ENCODE measurements at places on chromosomes 1 and 21. TPM values are rescaled to one million over a fixed set of nuclear protein-coding genes. Genes with fewer than 3 reads are reported as not detected.

GRCh38 chr21:44708866-44709425 lies 2.4 kb downstream of the TSPEAR start:
- DNase-seq = no peak

GRCh38 chr1:216883518-216883917 lies 160.3 kb upstream of the ESRRG start:
- DNase-seq = no peak

The FMO4 gene
- 8.5 TPM for total RNA-seq

GRCh38 chr1:175563236-175563895 lies 180.0 kb downstream of the TNR start:
- DNase-seq = no peak

GRCh38 chr1:9249534-9250410 lies 15.2 kb downstream of the H6PD start:
- peak; percentile 97 for DNase-seq

DNA sequence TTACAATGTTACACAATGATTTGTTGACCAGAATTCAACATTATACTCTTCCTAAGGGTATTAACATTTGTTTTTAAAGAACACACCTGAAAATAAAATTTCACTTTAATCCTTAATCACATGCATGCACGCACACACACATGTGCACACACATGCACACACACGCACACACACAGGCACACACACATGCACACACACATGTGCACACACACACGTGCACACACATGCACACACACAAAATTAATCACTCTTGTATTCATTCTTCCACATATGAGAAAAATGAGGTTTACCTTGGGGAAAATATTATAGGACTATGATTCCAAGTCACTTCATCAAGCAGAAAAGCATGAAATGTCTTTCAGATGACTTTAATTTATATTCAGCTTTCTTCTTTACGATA lies 331.8 kb upstream of the PLD5 start:
- no peak for DNase-seq

DNA sequence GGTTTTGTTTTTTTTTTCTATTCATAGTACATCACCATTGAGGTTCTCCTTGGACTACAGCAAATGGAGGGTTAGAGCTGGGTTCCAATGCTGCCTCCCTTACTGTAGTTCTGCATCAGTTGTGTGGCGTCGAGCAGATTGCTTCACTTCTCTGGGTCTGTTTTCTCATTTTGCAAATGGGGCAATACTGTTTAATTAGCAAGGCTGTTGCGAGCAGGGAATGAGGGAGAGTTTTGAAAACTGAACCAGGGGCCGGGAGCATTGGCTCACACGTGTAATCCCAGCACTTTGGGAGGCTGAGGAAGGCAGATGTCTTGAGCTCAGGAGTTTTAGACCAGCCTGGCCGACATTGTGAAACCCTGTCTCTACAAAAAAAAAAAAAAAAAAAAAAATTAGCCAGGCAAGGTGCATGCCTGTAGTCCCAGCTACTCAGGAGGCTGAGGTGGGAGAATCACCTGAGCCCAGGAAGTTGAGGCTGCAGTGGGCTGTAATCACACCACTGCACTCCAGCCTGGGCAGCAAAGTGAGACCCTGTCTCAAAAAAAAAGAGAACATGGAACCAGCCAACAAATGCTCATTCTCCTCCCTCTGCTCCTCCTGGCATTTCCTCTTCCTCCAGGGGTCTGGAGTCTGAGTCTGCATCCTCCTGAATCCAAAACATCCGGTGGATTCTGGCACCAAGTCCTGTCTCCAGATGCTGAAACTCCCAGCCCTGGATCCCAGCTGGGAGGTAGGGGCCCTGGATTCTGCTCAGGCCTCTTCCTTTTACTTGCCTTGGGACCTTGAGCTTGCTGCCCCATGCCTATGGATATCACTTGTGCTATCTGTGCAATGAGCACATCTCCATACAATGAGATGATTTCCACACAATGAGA lies 3.7 kb upstream of the PLOD1 start:
- peak; percentile 75 for DNase-seq

The NR1I3 gene
- not detected for total RNA-seq

The FCGR3B gene
- total RNA-seq = not detected

GRCh38 chr1:21318714-21319159 lies 28.5 kb upstream of the ECE1 start:
- peak; percentile 77 for DNase-seq

DNA sequence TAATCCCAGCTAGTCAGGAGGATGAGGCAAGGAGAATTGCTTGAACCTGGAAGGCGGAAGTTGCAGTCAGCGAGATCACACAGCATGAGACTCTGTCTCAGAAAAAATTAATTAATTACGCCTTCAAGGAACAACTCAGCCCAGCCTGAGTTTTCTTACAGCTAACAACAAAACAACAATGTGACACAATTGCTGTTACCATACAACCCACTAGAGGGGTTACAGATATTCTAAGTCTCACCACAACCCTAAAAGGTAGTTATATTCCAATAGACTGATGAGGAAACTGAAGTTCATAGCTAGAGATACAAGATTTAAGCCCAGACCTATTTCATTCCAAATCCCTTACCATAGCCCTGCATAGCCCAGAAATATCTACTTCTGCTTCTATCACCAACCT lies 2.9 kb upstream of the LRRC8C start:
- peak; percentile 78 for DNase-seq

- DNase-seq = no peak
These were observed 137.8 kb upstream of the DPYD start for GRCh38 chr1:98058676-98059075.

DNA sequence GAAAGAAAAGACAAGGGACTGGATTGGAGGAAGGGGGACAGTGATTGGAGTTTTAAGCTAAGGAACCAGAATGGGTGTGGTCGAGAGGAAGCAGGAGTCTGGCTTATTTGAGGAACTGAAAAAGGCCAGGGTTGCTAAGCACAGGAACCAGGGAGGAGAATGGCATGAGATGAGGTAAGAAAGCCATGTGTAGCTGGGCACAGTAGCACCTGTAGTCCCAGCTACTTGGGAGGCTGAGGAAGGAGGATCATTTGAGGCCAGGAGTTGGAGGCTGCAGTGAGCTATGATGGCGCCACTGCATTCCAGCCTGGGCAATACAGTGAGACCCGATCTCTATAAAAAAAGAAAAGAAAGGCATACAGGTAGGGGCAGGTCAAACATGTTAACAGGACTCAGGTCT lies 8.1 kb upstream of the KHDRBS1 start:
- DNase-seq = no peak

DNA sequence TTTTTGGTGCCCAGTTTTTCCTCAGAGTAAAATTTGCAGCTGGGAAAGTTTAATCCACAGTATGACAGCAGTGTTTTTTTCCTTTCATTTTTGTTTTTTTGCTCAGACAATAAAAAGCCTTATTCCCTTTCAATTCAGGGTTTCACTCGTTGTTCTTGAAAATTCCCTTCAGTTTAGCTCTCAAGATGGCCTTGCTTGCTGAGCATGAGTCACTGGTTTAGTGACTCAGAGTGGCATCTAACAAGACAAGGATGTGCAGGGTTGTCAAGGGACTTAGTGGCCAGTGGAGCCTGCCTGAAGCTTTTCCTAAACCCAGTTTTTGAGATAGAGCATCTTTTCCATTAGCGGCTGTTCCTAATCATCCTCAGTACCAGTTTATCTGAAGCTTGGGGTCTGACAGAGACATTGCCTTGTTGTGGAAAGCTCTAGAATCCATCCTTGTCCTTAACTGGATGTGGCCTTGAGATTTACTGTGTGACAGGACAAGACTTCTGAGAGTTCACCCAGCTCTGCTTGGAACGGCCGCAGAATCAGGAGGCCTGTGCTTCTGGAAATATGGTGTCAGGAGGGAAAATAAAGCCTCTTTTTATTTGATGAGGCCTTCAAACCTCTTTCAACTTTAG lies 48.4 kb upstream of the DNAJC6 start:
- DNase-seq = peak; percentile 97

GRCh38 chr1:38222891-38223290 lies 176.3 kb upstream of the POU3F1 start:
- no peak for DNase-seq

GRCh38 chr1:220927442-220927841 lies 48.2 kb downstream of the HLX start:
- DNase-seq = no peak

The NUAK2 gene
- total RNA-seq = 3.6 TPM

All from osteoblast (primary cell).